ENCODE measurements at places on chromosomes 12 and 14.

- DNase-seq, result peak; percentile 42
These were observed 128.8 kb downstream of the NDUFA12 start for GRCh38 chr12:94874518-94875302.

DNA sequence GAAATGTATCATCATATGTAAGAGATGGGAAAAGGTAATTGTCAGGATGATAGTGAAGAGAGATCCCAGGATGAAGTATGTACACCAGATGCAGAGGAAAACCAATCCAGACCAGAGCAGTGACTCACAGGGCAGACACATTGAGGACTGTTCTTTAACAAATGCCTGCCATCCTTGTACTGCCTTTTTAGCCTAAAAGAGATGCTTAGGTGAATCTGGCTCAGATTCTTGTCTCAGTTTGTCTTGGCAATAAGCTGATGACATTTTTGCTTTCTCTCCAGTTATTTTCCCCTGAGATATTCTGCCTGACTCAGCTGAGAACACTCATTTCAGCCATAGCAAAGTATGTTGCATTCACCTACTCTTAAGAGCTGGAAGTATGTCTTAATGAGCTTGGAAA is 405.3 kb upstream of the USP15 start:
- no peak for DNase-seq

GRCh38 chr14:74906925-74907521 is 16.0 kb downstream of the RPS6KL1 start:
- no peak for DNase-seq

DNA sequence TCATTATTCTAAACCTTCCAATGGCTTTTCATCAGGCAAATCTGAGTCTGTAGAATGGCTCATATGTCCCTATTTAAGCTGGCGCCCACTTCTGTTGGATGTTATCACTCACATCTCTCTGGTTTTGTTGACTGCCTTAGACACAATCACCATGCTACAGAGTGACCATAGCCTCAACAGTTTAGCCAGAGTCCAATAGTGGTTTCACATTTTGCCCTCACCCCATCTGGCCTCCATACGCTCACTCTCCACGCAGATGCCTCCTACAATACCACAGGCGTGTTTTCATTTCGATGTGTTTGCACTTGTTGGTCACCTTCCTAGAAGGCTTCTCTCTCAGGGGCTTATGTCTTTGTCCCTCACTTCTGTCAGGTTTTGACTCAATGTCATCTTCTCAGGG is 3.4 kb downstream of the KLRB1 start:
- DNase-seq, result no peak

GRCh38 chr14:32472512-32473463 is 143.7 kb downstream of the AKAP6 start:
- no peak for DNase-seq

GRCh38 chr14:56324454-56324853 is 206.2 kb downstream of the PELI2 start:
- DNase-seq, result no peak

DNA sequence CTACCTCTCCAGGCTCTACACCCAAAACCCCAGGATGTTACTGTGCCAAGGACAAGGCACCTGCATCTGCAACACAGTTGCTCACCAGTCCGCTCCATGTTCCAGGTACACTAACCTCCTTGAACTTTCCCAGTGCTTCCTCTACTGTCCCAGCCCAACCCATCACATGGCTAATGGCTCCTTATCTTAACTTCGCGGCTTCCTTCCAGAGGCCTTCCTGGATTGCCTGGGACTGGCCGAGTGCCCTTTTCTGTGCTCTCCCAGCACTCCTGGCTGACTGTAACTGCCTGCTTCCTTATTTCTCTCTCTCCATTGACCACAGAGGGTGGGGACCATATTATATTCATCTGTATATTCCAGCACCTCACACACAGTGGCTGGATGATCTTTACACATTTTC is 20.9 kb downstream of the POMT2 start:
- DNase-seq, result no peak

DNA sequence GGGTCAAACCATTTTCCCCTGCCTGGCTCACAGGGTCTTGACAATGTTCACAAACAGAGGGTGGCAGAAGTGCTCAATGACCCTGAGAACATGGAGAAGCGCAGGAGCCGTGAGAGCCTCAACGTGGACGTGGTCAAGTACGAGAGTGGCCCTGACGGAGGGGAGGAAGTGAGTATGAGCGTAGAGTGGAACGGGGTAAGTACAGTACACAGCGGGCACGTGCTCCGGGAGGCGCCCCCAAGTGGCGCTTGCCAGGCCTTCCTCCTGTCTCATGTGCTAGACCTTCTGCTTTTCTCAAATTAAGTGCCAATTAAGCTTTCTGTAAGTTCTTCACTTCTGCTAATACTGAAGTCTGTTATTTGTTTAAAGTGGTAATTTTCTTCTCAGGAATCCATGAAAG is 35.9 kb downstream of the XRCC3 start:
- no peak for DNase-seq

GRCh38 chr14:80456209-80456608 is 244.9 kb upstream of the DIO2 start:
- DNase-seq, result no peak

GRCh38 chr12:75943730-75944096 is 87.9 kb downstream of the PHLDA1 start:
- no peak for DNase-seq

GRCh38 chr12:116594325-116595038 is 35.3 kb downstream of the MAP1LC3B2 start:
- DNase-seq, result no peak

DNA sequence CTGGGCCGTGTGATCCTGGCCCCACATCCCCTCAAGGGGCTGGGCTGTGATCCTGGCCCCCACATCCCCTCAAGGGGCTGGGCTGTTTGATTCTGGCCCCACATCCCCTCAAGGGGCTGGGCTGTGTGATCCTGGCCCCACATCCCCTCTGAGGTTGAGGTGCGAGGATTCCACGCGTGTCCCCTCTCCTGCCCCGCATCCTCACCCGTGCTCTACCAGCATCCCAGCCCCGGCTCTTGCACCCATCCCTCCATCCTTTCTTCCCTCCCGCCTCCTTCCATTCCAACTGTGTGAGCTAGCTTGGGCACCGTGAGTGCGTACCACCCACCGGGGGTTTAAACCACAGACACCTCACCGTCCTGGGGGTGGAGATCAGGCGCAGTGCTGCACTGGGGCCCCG is 31.1 kb upstream of the TMEM179 start:
- DNase-seq, result no peak

DNA sequence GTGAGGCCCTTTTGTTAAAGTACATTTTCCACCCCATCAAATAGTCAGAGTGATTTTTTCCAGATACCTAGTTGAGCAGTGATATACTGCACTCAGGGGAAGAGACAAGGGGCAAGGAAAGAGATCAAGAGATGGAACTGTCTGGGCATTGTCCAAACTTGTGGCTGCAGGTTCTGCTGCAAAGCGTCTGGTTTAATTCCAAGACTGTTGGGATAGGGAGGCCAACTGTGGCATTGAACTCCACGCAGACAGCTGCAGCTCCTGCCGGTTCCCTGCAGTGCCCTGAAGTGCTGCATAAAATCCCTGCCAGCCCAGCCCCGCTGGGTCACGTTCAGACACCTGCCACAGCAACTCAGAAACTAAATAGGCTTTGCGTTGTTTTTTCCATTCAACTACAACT is 30.5 kb downstream of the RPH3A start:
- DNase-seq, result no peak

- peak; percentile 91 for DNase-seq
These were observed 44.8 kb downstream of the FBXW8 start for GRCh38 chr12:116955382-116956021.

GRCh38 chr12:20475542-20475941 is 107.2 kb downstream of the PDE3A start:
- DNase-seq, result no peak

- DNase-seq, result no peak
These were observed 353.8 kb downstream of the RAD51B start for GRCh38 chr14:68173227-68173972.

DNA sequence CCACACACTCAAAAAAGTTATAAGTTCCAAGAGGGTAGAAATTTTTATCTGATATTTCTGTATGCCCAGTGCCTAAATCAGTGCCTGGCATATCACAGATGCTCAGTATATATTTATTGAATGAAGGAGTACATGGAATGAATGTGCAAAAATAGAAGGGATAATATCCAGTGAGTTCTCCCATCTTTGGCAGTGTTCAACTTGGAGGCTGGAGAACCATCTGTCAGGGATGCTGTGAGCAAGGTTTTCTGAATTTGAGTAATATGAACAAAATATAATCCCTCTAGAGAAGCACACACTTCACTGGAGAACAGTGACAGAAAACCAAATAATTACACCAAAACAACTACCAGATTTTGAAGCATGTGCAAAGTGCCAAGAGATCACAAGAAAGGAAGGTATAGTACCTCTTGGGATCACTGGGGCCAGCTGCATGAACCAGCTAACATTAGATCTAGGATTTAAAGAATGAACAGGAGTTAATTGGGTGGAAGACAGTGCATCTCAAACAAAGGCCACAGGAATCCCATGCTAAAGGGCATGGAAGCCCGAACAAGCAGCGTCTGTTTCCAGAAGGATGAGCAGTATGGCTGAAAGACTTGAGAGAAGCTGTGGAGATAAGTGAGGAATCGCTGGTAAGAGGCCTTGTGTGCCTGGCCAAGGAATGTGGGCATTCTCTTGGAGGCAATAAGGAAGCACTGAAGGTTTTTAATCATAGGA is 11.5 kb downstream of the SLC8A3 start:
- DNase-seq, result no peak

DNA sequence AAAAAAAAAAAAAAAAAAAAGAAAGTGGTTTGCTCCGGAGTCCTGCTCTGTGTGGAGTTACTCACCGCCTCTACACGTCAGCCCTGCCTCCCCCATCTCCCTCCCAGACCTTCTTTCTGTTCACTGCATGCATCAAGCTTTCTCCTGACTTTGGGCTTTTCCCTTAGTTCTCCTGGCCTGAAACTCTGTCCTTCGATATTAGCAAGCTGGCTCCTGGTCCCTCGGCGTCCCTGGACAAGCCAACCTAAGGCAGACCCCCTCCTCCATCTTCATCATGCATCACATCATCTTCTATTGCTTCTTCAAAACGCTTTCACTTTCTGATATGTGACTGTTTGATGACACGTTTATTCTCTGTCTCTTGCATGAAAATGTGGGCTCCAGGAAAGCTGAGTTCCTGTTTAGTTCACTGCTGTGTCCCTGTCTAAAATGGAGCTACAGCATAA is 40.6 kb downstream of the SLC15A4 start:
- no peak for DNase-seq

DNA sequence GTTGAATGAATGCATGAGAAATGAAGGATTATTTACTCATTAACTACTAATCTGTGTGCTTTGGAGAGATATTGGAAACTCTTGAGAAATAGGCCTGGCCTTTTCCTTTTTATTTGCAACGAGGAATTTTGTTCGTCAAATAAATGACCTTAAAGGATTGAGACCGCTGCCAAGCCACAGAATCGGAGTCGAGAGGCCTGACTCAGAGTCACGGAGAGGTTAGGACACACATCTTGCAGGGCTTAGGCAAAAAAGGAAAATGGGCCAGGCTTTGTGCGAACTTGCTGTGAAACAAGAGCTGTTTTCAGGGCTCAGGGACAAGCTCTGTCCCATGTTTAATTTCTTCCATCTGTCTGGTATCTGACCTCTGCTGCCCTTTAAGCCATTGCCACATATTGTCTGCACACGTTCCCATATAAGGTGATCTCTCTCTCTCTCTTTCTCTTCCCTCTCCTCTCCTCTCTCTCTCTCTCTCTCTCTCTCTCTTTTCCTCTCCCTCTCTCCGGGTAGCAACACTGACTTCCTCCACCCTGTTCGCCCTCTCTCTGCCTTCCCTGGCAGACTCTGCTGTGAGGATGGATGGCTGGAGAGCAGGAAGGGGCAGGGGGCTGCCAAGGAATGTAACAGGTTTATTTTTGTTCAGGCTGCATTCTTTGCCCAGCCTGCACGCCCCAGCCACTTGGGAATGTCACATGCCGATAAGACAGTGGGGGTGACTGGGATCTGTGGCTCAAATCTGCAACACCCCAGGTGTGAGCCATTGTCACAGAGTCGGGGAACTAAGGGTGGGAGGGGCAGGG is 14.9 kb upstream of the IFT81 start:
- DNase-seq, result no peak

GRCh38 chr12:102009796-102010195 is 52.0 kb downstream of the WASHC3 start:
- no peak for DNase-seq

DNA sequence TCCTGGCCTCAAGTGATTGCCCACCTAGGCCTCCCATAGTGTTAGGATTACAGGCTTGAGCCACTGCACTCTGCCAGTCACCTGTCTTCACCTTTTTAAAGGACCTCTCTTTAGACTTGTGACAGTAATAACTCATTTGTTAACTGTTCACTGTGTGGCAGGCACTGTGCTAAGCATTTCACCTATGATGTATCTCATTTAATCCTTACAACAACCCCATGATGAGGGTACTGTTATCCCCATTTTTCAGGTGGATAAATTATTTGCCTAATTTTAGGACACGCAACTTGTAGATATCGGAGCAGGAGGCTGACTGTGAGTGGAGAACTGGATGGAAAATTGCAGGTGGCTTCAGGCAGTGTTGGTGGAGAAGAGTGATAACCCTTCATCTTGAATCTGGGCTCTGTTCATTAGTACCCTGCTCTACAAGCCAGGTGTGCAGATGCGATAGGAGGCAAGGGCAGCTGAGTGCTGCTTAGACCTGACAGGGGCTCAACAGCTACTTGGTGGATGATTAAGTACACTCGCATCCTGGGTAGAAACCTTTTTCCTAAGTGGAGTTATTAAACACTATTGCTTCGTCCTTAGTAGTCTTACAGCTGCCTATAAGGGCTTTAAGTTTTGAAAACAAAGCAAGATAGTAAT is 2.7 kb downstream of the TCTN1 start:
- no peak for DNase-seq

DNA sequence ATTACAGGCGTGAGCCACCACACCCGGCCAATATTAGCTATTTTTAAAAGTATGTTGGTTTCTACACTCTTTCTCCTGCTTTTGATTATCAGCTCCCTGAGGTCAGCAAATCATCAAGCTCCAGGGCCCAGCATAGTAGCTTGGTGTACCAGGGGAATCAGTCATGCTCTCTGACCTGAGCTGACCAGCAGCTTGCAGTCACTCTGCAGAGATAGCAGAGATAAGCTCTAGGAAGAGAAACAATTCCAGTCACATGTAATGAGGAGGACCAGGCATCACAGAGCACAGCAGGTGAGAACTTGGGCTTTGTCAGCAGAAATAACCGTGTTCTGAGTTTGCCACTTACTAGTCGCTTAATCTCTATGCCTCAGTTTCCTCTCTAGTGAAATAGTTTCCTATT is 8.5 kb downstream of the PLEKHD1 start:
- no peak for DNase-seq

GRCh38 chr14:82067221-82067875 is 533.7 kb upstream of the SEL1L start:
- no peak for DNase-seq
